ENCODE measurements at places on chromosomes 11 and 22.

- peak; percentile 53 for DNase-seq
Measured at GRCh38 chr11:15665368-15665871, 550.7 kb downstream of the INSC start.

- DNase-seq: no peak
Measured at GRCh38 chr11:69353696-69354544, 60.0 kb downstream of the MYEOV start.

GRCh38 chr11:112632866-112633505 is 328.2 kb upstream of the NCAM1 start:
- no peak for DNase-seq

DNA sequence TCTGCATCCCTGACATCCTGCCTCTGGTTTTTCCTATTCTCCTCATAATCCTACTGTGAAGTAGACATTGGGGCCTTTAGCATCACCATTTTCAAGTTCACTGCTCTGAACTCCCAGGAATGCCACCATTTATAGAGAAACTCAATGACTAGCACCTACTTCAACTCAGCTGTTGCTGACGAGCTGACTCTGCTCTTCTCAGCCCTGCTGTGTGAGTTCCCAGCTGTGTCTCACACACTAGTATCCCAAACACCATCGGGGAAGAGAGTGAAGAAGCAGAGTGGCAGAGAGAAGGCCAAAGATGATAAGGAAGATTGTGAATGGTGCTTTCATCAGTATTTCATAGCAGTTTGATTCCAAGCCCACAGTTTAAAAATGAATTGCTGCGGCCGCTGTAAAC is 71.9 kb downstream of the PLEKHA7 start:
- no peak for DNase-seq

- no peak for DNase-seq
Measured at GRCh38 chr22:44316393-44317122, 3.8 kb upstream of the SHISAL1 start.

DNA sequence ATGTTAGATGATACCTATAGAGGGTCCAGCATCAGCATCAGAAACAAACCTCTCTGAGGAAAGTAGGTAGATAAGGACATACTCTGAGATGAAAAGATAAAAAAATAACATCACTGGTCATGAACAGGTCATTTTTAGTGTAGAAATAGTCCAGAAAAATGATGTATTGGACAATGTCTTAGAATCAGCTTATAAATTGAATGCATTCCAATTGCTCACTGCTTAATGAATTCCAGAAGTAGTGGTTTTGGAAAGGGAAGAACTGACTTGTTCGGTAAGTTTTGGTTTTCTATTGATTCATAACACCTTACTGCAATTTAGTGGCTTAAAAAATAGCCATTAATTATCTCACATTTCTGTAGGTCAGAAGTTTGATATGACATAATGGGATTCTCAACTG is 929.5 kb upstream of the CCDC90B start:
- DNase-seq: no peak

Measured in HT-29 (cell line).